ENCODE measurements at places on chromosomes 7 and 10.

DNA sequence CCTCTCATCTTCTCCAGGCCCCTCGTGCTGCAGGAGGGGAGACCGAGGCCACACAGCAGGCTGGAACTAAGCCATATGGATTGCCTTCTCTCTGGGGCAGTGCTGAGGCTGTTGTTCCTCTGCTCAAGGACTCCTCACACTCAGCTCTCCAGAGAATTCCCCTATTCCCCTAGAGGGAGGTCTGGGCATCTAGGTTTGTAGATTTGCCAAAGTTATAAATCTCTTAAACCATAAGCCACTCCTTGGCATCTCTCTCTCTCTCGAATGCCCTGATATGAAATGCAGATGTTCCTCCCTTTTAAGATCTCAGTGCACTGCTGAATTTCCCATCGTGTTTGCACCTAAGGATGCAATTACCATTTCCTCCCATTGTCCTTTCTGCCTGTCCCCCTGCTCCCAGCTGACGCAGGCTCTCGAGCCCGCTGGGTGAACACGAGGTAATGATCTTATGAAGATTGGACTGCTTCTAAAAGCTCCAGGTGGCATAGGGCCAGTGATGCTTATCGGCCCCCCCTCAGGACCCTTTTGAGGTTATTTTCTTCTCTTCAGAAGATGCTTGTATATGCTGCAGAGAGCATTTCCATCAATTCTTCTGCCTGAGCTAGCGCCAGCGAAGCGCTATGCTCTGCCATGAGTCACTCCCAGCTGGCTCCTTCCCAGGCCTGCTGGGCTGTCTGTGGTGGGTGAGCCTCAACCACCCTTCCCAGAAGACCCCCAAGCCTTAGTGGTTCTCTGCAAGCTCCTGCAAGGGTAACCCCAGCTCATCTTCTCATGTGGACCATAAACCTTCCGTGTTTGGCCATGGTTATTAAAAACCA lies 41.6 kb upstream of the AQP1 start:
- H3K27me3 ChIP-seq = no peaks in the 10 kb centered on the region
- H3K4me3 ChIP-seq = no peak overlapping the region
- DNase-seq = no peak
- no peak overlapping the region for H3K27ac ChIP-seq

GRCh38 chr7:41786944-41787343 lies 84.1 kb upstream of the INHBA start:
- no peak overlapping the region for H3K27ac ChIP-seq
- no peak overlapping the region for H3K4me3 ChIP-seq
- H3K36me3 ChIP-seq = no peaks in the 10 kb centered on the region
- no peak for DNase-seq
- no peaks in the 10 kb centered on the region for H3K4me1 ChIP-seq

GRCh38 chr10:88114368-88114767 lies 250.9 kb downstream of the PTEN start:
- no peak overlapping the region for H3K4me3 ChIP-seq
- no peaks in the 10 kb centered on the region for H3K4me1 ChIP-seq
- H3K27me3 ChIP-seq = no peaks in the 10 kb centered on the region
- no peaks in the 10 kb centered on the region for H3K36me3 ChIP-seq
- DNase-seq = no peak
- H3K27ac ChIP-seq = no peak overlapping the region

DNA sequence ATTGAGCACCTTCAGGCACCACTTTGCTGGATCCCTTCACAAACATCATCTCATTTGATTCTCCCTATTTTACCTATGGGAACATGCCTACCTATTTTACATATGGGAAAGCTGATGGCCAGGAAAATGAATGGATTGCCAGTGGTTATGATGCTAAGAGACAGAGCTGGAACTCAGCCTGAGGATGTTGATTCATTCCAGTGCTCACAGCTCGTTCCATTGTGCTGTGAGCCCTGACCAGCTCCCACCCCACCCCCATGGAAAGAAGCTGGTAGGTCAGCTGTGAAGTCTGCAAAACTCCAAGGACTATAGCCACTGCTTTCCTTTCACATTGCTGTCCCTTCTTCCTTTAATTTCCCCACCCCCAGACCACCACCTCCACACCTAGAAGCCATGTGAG lies 9.6 kb downstream of the UBTD1 start:
- no peaks in the 10 kb centered on the region for H3K4me1 ChIP-seq
- no peaks in the 10 kb centered on the region for H3K36me3 ChIP-seq
- H3K27me3 ChIP-seq = no peaks in the 10 kb centered on the region

Measured in colonic mucosa (tissue), 4 donors.